ENCODE measurements at places on chromosomes 5 and 9.

- DNase-seq: peak; percentile 71
Measured at GRCh38 chr5:56522960-56523359, 289.8 kb upstream of the ANKRD55 start.

GRCh38 chr5:138807182-138807581, 54.0 kb downstream of the CTNNA1 start:
- DNase-seq: no peak

DNA sequence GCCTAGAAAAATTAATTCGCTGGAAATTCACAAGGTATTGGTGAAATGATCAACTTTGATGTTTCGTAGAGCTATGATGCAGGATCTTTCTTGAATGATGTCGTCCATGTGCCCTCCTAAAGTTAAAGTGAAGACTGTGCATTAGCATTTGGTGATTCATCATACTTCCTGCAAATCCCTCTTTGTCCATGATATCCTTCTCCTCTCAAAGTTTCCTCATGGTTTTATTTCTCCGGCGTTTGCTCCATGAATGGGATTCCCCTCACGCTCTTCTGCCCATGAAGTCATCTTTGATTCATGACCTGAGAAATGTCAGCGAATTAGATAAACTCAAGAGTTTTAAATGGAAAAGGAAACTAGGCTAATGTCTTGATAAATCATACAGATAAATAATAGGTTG, 372.7 kb downstream of the PSAT1 start:
- no peak for DNase-seq

GRCh38 chr9:110728058-110728457, 59.5 kb downstream of the MUSK start:
- no peak for DNase-seq

DNA sequence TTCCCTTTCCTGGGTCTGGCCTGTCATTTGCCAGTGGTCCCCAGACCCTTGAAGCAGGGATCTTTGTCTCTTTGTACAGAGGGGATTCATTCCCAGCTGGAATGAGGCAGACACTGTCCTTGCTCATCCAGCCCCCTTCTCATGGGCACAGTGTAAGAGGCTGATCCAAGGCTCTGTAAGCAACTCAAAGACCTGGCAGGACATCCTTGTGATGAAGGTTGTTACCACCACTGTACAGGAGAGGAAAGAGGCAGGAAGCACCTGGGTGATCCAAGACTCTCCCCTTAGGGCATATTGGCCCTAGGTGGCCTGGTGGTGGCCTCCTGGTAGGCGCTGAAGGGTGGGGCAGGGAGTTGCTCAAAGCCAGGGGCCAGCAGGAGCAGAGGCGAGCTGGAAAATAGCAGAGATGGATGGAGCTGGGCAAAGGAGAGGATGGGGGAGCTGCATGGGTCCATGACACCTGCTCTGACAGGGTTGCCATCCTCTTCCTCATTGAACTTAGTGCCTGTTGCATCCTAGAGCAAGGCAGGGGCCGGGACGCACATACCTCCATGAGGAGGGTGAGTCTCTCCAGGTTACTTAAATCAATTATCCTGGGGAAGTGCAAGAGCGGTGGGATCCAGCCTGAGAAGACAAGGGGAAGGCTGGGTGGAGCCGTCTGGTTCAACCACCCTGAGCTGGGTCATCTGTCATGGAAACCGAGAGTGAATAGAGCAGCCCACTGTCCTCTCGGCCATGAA, 9.8 kb upstream of the GADD45G start:
- no peak for DNase-seq

DNA sequence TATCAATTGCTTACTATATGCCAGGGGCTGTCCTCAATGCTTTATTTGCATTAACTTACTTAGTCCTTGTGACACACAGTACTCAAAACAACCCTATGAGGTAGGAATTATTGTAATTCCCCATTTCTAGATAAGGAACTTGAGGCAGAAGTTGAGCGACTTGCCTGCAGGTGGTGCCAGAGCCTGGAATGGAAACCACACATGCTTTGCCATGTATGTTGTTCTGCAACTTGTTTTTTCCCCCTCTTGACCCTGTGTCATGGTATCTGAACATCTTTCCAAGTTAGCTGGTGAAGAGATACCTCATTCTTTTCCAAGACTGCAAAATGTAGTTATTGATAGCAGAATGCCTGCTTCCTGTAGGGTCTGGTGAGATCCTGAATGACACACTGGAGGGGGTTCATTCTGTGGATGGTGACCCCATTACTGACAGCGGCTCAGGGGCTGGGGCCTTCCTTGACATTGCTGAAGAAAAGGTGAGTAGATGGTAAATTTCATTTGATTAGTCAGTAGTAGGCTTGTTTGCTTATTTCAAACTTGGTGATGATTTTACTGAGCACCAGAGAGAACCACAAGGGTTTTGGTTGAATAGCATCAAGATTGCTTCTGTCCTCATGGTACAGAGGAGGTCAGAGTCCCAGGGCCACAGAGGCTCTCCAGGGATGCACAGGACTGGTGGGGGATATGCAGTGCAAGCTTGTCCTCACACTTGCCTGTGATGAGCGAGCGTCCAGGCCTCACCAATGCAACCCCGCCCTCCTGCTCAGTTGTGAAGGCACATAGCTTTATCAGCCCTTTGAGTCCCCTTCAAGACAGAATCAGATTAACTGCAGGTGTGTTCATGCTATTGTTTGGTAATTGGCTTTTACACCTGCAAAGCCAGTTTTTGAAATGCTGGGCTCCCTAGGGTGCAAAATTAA, 57.0 kb downstream of the COL15A1 start:
- no peak for DNase-seq

- peak; percentile 73 for DNase-seq
Measured at GRCh38 chr5:180336234-180337020, 16.7 kb downstream of the GFPT2 start.

DNA sequence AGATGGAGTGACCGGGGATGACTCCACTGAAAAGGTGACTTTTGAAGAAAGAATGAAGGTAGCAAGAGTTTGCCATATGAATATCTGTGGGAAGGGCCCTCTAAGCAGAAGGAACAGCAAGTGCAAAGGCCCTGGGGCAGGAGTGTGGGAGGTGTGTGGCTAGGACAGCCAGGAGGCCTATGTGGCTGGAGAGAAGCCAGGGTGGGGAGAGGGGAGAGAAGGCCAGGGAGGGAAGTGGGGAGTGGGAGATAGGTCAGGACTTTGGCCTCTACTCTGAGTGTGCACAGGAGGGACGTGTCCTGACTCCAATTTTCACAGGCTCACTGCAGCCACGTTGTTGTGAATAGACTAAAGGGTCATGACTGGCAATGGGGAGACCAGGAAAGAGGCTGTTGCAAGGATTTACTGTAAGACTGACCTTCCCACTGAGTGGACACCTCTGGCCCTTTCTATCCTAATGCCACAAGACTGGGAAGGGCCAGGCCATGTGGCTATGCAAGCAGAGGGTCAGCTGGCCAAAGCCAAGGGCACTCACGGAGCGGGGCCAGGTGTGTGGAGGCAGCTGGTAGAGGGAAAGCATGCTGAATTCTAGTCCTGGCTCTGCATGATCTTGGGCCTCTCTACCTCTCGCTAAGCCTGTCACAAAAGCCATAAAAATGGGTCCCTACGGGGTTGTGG, 172.4 kb downstream of the PAX5 start:
- peak; percentile 58 for DNase-seq

DNA sequence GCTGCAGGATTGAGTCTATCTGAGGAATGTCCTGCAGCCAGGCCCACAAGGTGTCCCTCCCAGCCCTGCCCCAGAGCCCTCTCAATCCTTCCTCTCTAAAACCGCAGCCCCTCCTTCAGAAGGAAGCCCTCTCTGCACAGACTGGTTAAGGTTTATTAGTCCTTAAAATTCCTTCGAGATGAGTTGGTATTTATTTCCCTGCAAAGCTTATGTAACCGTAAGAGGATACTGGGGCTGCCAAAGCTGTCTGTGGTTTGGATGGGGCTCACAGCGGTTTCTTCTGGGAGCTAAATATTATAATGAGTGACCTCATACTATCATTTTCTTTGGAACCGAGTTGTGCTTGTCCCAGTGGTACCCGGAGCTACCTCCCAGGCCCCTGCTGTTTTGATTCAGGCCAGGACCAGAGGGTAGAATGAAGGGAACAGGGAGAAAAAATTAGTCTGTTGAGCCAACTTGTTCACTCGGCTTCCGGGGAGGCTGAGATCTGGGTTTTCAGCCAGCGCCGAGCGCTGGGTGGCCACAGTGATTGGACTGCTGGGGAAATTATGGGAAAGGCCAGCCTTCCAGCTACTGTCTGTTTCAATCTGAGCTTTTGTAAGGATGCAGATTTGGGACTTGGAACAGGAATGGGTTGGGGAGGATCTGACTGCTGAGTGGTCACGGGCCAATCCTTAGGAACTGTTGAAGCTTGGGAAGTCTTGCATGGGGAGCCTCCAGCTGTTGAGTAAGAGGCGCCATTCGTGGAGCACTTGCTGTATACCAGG, 107.5 kb downstream of the NDFIP1 start:
- DNase-seq: peak; percentile 88

GRCh38 chr5:87004101-87004500, 263.6 kb upstream of the RASA1 start:
- no peak for DNase-seq

- DNase-seq: no peak
Measured at GRCh38 chr5:135890296-135890695, 5.3 kb downstream of the IL9 start.

- DNase-seq: no peak
Measured at GRCh38 chr5:135571902-135572301, 6.9 kb downstream of the CXCL14 start.

DNA sequence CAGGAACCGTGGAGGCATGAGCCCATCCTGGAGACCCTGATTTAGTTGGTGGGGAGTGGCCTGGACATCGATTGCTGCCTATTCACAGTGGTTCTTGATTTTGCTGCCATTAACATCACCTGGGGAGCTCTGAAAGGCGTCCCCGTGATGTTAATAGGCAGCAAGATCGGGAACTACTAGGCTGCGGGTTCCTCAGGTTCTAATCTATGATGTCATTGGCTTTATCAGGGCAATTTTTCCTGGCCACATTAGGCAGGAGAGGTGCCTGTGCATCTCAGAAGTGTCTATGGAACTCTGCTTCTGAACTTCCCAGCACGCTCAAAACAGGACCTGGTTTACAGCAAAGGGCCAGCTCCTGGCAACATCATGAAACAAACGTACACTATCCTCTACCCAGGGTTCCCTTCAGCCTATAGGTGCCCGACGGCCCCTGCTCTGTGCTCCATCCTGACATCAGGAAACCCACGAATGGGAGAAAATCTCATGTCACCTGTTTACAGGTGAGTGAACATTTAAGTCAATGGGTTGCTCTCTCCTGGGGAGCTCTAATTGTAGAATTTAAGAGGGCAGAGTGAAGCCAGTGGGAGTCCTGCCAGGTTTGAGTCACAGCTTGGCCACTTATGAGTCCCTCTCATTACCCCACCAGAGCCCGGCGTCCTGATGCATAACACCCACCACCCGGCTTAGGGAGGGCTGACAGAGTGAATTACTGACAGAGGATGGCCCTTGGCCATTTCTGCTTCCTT, 49.4 kb downstream of the ROPN1L start:
- DNase-seq: peak; percentile 32

Data from aorta (tissue), 5 donors.